ENCODE measurements at places on chromosomes 1 and 21.

DNA sequence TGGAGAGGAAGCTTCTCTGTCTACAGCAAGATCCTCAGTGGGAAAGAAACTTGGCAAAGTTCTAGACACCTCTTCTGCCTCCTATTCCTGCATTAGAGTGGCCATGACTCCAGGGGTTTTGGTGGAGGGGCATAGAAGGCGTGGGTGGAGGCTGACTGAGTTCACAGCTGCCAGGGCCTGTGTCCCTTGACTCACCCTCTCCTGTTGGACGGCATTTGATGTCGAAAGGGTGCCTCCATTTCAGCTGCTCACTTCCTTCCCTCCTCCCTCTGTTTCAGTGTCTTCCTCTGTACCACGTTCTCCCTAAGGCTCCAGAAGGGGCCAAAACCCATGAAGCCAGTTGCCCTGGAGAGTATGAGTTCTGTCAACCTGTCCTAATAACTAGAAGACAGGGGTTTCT is 632 bp downstream of the TMEM79 start:
- DNase-seq: no peak

DNA sequence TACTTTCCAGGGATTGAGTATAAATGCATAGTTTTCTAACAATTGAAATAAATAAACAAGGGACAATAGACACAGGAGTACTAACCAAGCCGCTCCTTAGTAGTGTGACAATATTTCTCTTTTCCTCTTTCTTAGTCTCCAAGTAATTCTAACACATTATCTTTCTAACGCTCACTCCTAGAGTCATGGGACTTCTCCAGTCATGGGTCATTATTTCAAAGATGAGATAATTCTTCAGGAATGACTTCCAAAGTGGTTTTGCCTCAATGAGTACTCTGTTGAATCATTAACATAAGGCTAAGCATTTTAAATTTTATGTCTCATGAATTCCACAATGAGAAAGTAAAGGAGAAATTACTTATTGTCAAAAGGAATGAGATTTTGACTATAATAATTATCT is 605.8 kb upstream of the ADAMTS5 start:
- DNase-seq: no peak

GRCh38 chr1:228811712-228812305 is 76.5 kb downstream of the RHOU start:
- no peak for DNase-seq

- DNase-seq: peak; percentile 60
Observed at GRCh38 chr1:234322979-234323378, 50.3 kb upstream of the COA6 start.

- DNase-seq: no peak
Observed at GRCh38 chr1:162878000-162878596, 17.1 kb upstream of the CCDC190 start.

- no peak for DNase-seq
Observed at GRCh38 chr1:27778056-27778455, 5.0 kb downstream of the STX12 start.

All from stimulated activated CD4-positive, alpha-beta T cell treated with anti-CD3 and anti-CD28 coated beads, Interleukin-4, amount 100 ng/mL, for 1 hour (primary cell).